ENCODE measurements at places on chromosomes 4 and X.

GRCh38 chr4:35252866-35253265, 991.4 kb downstream of the ARAP2 start:
- DNase-seq: no peak

DNA sequence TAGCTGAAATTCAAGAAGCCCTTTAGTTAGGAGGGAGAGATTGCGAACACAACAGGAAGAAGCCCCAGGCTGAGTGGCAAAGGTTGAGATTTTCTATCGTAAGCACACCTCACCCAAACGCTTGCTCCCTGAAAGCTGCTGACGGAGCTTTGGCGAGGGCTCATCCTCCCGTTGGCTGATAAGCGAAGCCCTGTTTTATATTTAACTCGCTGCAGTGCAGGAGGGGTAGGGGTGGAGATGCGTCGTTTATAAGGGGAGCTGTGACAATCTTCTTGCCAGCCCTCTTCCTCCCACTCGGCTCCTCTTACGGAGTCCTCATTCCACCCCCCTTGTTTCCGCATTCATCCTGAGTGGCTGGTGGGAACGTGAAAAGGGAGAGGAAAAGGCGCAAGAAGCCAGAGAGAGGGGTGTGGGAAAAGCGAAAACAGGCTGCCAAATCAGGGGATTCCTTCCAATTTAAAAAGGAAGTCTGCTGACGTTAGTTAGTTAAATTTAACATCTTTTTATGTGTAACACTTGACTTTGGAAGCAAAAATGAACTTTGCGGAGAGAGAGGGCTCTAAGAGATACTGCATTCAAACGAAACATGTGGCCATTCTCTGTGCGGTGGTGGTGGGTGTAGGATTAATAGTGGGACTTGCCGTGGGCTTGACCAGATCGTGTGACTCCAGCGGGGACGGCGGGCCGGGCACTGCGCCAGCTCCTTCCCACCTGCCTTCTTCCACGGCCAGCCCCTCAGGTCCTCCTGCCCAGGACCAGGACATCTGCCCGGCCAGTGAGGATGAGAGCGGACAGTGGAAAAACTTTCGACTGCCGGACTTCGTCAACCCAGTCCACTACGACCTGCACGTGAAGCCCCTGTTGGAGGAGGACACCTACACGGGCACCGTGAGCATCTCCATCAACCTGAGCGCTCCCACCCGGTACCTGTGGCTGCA, at the start of gene ENPEP:
ENPEP (plus strand) TSS at position 275 of the 938 bp plus-strand sequence; CDS start at position 535, 260 bp downstream.
- no peak for DNase-seq

- no peak for DNase-seq
Measured at GRCh38 chr4:33658971-33659370, 2585.3 kb downstream of the ARAP2 start.

- DNase-seq: no peak
Measured at GRCh38 chrX:108312011-108312410, 126.2 kb downstream of the COL4A6 start.

- no peak for DNase-seq
Measured at GRCh38 chrX:153644356-153645125, 2.5 kb upstream of the DUSP9 start.

DNA sequence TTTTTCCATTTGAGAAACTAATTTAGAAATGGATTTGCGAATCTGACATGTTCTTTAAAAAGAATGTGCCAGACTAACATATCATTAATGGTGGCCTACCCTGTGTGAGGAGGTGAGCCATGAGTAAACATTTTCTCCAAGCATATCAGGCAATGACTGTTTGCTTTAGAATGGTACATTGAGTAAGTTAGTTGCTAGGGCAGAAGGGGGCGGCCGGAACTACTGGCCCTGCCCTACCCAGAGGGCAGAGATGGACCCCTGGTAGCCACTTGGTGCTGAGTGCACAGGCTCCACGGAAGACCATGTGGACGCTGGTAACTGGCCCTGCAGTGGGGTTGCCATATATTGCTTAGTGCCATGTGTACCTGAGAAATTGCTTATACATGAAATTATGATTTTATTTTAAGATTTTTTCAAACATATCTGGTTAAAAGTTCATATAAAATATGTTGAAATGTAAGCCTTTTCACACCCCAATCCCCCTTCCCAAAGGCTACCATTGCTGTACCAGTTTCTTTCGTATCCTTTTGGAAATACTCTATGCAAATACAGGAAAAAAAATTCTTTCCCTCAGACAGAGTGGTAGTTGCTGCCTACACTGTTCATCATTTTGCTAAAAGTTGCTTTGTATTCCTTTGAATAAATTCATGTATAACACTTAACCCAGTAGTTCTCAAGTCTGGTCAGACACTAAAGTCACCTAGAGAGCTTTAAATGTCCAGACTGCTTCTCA, 8.8 kb downstream of the FNIP2 start:
- DNase-seq: no peak

DNA sequence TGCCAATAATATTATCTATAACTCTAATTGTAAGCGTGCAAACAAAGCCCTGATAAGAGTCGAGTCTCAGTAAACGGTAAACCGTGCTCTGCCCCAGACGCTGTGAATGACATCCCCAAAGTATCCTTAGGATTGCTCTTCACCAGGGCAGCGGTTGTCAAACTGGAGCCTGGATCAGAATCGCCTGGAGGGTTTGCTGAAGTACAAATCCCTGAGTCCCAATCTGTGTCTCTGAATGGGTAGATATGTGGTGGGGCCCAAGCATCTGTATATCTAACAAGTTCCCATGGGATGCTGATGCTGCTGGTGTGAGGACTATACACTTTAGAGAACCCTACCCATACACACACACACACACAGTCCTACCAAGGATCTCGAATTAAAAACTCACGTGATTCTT, 813 bp upstream of the APBB2 start:
- no peak for DNase-seq

DNA sequence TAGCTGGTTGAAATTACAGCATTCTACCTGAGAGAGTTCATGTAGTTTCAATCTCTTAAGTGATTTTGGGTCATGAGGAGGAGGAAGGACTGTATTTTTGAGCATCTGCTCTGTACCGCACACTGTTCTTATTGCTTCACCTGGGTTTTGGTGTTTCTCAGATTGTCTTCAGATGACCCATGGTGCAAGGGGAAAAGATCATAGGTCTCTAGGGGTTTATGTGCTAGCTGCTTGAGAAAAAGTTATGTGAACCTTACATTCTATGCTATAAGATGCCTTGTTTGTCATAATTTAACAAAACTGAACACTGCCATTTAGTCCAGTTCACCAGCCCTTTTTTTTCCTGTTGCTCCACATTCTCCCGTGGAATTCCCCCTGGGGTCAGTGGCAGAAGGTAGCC, 60.4 kb downstream of the PDK3 start:
- DNase-seq: no peak

GRCh38 chr4:140085062-140085622, 68.8 kb downstream of the MAML3 start:
- DNase-seq: no peak

DNA sequence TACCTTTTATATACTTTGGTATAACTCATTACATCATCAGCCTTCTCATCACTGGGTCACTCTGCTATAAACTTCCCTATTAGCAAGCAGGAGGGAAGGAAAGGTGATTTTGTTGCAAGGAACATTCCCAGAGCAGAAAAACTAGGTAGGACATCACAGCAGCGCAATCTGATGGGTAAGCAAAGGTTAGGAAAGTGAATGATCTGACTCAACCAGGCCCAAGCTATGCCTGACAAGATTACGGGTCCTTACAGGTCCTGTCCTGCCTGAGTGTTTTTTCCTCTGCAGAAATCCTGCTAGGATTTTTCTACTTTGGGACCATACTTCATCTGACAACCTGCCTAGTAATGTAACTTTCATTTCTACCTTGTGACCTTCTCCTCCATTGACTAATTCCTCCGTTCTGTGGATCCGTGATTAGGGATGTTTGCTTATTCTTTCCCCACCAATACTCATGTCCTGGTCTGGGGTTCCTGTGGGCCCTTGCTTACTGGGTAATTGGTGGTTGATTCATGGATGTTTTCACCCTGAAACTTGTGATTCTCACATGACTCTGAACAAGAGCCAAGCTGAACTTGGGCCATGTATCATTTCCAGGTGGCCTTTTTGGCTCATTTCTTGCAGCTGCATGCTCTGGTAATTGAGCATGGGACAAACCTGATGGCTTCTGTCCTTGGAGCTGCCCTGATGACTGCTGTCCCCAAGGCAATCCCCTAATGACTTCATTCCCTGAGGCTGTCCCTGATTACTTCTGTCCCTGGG, 111.9 kb upstream of the KIT start:
- DNase-seq: no peak

DNA sequence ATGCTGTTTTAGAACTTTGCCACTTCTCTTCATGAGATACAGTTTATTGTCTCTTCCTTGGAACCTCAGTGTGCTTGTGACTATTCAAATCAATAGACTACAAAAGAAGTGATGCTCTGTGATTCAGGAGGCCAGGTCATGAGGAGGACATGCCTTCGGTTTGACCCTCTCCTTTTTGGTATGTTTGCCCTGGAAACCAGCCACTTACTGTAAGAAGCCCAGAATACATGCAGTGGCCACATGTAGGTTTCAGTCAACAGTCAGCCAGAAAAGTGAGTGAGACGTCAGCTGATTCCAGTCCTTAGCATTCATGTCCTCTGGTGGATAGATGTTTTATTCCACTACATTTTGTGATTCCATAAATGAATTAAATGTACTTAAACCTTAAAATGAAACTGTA, 328.7 kb downstream of the PCDH18 start:
- no peak for DNase-seq

- DNase-seq: no peak
Measured at GRCh38 chrX:132443196-132444135, 45.4 kb downstream of the MBNL3 start.

- DNase-seq: no peak
Measured at GRCh38 chrX:51608766-51609165, 9.9 kb downstream of the CENPVL3 start.

- DNase-seq: no peak
Measured at GRCh38 chr4:173046818-173047217, 121.8 kb upstream of the GALNT7 start.

- DNase-seq: no peak
Measured at GRCh38 chr4:111988514-111988913, 156.7 kb upstream of the FAM241A start.

- DNase-seq: no peak
Measured at GRCh38 chr4:78070731-78071282, 13.7 kb downstream of the FRAS1 start.

- DNase-seq: no peak
Measured at GRCh38 chr4:16122308-16122711, 38.5 kb upstream of the PROM1 start.

DNA sequence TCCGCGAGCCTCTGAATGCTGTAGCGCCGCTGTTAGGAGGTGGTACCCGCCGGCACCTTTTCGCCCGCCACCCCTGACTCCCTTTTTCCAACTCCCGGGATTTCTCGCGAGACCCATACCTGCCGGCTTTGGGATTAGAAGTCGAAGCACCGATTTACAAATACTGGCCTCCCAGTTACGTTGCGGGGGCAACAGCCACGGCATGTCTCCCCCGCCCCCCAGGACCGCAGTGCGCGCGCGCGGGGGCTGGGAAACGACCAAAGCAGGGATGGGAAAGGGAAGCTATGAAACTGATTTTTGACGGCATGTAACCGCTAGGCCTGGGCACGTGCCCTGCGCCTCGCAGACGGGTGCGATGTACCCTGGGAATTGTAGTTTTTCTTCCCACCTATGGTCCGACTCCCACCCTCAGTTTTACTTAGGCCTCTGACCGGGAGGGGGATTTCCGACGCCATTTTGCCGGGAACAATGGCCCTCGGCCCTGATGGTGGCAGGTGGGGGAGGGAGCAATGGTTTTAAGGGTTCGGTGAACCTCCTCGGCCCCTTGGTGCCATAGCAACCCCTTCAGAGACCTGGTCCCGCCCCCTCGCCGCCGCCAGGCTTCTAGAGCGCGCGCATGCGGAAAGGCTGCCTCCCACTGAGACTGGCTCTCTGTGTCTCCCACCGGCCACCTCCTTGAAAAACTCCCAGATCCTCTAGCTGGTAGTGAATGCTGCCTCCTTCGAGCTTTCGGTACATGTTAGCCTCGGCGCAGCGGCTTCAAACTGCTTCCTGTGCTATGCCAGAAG, 772 bp upstream of the WNK3 start:
- DNase-seq: no peak

GRCh38 chr4:98706935-98707334, 48.5 kb upstream of the TSPAN5 start:
- DNase-seq: no peak

DNA sequence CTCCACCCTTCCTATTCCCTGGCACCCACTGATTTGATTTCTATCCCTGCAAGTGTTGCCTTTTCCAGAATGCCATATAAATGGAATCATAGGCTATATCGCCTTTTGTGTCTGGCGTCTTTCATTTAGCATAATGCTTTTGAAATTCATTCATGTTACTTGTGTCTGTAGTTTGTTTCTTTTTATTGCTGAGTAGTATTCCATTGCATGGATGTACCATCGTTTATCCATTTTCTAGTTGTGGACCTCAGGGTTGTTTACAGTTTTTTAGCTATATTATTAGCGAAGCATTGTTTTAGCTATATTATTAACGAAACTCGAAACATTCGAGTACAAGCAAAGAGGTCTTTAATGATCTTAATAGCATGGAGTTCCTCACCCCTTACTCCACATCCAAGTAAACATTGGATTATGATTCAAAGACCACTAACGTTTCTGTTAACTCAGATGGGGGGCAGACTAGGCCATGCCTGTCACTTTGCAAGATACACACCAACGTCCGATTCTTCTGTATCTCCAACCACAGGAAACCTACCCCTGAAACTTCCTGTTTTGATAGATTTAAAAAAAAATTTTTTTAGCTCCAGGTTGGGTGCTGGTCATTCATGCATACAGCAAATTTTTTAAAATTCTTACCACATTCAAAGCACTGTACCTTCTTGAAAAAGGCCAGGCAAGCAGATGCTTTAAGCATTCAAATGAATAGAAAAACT, 1.1 kb downstream of the DCK start:
- no peak for DNase-seq

DNA sequence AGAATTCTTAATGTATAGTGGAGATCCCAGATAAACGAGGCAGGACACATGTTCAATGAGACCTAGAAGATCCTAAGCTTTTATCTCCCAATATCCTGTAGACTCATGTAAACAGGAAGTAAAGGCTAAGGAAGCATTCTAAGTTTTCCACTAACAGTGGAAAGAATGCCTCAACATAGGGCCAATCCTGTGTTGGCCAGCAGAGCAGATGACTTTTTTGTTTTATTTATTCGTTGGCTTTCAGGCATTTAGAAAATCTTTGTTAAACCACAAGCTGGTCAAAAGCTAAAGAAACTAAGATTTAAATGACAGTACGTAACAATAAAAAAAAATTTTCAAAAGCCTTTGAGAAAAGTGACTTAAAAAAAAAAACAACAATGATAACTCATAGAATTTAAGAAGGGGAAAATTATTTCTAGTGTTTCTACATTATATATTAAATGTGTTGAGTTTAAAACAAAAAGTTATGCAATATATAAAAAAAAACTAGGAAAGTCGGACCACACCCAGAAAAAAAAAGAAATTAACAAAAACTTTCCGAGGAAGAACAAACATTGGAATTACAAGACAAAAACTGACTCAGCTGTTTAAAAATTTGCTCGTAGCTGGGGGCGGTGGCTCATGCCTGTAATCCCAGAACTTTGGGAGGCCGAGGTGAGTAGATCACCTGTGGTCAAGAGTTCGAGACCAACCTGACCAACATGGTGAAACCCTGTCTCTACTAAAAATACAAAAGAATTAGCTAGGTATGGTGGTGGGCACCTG, 759.3 kb downstream of the FSTL5 start:
- no peak for DNase-seq

Data from stimulated activated CD4-positive, alpha-beta T cell treated with anti-CD3 and anti-CD28 coated beads, Interleukin-1b, Interleukin-23, amount 100 ng/mL, for 24 hours (primary cell).